Caki2 (cell line): ENCODE measurements at places on chromosomes 5 and 9. TPM values are rescaled to one million over a fixed set of nuclear protein-coding genes. Genes with fewer than 3 reads are reported as not detected.

DNA sequence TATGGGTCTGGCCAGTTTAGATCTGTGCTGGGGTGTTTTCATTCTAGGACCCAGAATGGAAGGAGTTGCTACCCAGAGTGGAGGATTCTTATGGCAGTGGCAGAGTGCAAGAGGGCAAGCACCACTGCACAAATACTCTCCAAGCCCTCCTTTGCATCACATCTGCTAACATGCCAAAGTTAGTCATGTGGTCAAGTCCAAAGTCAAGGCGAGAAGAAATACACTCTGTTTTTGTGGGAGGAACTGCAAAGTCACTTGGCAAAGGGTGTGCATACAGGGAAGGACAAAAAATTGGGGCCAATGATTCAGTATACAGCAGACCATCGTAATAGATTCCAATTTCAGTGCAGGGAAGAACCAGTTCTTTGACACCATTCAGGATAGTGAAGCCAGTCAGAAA, 43.9 kb upstream of the HMGCS1 start:
- DNase-seq = no peak

Gene ADGRV1
- 1.8 and 3.6 TPM in 2 replicates for total RNA-seq

Gene CNTNAP3
- total RNA-seq = 25.0 and 32.3 TPM in 2 replicates

DNA sequence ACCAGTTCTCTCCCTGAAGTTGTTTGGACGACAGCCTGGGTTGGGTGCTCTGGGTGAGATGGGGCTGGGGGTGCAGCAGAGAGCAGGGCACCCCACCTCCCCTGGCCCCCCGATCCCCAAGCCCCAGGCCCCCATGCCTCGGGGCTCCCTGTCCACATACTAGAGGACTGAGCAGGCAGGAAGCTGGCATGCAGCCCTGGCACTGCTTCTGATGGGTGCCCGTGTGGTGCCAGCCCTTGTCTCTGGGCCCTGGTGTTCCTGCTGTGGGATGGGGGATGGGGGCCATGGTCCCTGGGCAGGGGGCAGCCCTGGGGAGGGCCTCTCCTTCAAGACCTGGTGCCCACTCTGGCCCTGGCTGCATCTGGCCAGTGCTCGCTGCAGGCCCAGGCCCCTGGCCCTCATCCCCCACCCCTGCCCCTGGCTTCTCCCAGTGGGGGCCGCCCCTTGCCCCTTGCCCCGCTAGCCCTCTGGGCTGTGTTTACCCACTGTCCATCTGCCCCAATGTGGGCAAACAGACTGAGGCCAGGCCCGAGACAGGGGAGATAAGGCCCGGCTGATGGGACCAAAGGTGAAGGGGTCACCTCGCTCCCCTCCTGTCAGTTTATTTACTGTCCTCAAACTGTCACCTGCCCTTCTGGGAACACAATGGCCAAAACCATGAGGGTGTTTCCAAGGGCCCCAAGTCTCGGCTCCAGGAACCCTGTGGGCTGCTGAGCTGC, 67.3 kb upstream of the RXRA start:
- no peak for DNase-seq

GRCh38 chr9:137156567-137157375, 13.1 kb downstream of the LRRC26 start:
- DNase-seq = no peak

DNA sequence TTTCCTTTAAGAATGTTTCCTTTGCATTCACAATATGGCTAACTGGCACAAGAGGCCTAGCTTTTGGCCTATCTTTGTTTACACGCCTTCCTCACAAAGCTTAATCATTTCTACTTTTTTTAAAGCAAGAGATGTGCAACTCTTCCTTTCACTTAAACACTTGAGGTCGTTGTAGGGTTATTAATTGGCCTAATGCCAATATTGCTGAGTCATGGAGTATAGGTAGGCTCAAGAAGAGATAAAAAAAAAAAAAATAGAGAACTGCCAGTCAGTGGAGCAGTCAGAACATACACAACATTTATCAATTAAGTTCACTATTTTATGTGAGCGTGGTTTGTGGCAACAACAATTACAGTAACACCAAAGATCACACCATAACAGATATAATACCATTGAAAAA, 5.9 kb downstream of the FKBP15 start:
- peak; percentile 78 for DNase-seq

DNA sequence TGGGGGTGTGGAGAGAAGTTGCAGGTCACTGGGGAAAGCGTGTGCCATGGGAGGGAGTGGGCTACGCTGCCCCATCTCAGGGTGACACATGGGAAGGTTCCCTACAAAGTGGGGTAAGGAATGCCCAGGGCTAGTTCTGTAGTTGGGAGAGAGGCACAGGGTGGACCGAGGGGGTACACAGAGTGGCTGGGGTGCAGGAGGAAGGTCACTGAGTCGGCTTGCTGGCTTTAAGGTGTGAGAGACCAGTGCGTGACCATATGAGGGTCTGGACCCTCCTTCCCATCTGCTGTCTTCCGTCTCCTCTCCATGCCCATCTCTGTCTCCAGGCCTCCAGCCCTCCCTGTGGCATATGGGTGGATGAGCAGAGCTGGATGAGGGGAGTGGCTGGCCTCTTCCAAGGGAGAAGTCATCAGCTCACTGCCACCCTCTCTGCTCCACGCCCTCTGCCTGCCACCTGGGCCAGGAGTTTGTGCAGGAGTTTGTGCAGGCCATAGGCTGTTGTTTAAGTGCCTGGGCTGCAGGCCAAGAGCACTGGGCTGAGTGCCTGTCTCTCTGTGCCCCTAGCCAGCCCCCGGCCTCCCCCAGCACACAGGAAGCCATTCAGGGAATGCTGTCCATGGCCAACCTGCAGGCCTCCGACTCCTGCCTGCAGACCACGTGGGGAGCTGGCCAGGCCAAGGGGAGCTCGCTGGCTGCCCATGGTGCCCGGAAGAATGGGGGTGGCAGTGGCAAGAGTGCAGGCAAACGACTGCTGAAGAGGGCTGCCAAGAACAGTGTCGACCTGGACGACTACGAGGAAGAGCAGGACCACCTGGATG, 96.8 kb downstream of the PHF2 start:
- no peak for DNase-seq

DNA sequence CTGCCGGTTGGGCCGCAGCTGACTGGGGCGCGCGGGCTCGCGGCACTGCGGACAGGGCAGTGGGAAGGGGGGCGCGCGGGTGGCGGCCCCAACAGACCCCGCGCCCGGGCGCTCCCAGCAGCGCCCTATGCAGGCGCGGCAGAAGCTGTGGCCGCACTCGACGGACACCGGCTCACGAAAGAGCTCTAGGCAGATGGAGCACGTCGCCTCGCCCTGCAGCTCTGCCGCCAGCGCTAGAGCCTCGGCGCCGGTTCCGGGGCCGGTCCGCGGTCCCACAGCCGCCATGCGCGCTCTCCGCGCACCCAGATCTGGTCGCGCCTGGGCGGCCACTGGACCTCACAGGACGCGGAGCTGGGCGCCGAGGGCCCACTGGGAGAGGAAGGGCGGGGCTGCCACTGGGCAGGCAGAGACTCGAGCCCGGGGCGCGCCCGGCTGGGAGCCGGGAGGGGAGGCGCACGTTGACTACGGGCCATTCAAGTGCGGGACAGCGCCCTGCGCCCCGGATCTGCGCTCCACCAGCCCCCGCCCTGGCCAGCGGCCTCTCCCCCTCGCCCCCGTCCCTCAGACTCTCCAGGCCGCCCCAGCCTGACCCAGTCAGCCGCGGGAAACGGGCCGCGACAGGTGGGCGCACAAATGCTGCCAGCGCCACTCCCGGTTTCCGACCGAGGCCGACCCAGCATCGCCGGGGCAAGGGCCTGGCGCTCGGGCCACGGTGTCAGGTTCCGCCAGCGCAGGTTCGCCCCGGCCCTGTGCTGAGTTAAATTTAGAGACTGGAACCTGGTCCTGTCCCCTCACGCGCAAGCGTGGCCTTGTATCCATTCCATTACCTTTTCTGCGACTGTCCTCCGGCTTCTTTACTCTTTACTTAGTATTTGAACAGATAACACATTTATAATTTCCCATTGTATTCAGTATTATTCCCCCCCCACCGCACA, at the start of gene TRIM7:
TSS of gene TRIM7 (minus strand) at position 371 of the 935 bp plus-strand sequence. CDS start at position 285, 86 bp downstream.
- DNase-seq = peak; percentile 83

GRCh38 chr9:97811533-97812246, 41.3 kb upstream of the FOXE1 start:
- peak; percentile 67 for DNase-seq

DNA sequence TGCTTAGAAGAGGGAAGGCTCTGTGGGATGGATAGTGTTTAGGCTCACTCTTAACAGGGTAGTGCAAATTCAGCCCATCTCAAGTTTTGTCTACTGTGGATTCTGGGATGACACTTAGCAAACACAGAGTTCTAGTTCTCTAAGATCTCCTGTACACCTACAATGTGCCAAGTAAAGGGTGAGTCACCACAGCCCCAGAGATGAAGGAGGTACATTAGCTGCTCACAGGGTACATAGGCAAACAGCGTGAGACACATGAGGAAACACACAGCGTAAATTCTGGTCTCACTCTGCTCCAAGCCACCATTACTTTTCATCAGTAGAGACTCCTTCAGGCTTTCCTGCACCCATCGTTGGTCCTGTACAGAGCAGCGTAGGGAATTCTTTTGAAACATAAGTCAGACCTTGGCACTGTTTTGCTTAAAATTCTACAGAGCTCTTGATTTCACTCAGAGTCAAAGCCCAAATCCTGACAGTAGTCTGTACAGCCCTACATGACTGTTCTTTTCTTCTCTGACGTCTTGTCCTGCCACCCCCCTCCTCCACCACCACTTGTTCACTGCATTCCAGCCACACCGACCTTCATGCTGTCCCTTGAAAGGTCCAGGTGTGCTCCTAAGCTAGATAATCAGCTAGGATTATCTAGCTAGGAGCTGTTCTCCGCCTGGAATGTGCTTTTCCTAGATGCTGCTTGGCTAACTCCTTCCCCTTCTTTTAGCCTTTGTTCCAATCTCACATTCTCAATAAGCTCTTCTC, 8.7 kb downstream of the ASTN2 start:
- no peak for DNase-seq

Gene PCDHGA11
- not detected in 2 replicates for total RNA-seq

DNA sequence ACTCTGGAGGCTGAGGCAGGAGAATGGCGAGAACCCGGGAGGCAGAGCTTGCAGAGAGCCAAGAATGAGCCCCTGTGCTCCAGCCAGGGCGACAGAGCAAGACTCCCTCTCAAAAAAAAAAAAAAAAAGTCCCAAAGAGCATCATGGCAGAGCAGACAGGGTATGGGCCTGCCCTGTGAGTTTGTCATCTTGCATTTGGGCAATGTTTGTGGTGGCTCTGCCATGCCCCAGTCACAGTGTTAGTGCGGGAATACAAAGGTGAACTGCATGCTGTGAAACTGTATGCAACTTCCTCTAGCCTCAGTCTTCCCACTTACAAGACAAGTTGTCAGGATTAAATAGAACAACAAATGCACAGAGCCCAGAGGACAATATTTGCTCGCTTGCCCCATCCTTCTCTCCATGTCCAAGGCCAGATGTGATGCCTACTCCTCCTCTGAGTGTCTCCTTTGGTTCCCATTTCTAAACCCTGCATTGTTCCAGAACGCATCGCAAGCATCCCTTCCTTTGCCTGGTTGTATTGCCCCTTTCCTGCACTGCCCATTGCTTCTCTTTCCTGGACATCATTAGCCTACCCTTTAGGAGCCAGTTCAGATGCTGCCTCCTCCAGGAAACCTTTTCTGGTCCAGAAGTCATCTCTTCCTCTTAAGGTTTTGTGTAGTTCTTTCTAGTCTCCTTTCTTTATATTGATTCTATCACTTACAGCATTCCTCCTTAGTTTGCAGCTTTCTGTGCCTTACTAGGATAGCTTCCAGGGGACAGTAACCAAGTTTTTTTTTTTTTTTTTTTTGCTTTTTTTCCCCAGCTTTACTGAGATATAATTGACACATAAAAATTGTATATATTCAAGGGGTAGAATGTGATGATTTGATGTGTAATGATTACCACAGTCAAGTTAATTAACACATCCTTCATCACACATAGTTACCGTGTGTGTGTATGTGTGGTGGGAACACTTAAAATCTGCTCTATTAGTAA, 69.0 kb upstream of the TNFAIP8 start:
- peak; percentile 22 for DNase-seq

GRCh38 chr5:94522117-94522516, 96.3 kb downstream of the KIAA0825 start:
- DNase-seq = no peak

Gene IL13
- not detected in 2 replicates for total RNA-seq

GRCh38 chr5:171580502-171581265, 161.2 kb downstream of the FGF18 start:
- no peak for DNase-seq

- no peak for DNase-seq
Observed at GRCh38 chr5:179118338-179118737, 58.2 kb downstream of the ZNF354C start.

DNA sequence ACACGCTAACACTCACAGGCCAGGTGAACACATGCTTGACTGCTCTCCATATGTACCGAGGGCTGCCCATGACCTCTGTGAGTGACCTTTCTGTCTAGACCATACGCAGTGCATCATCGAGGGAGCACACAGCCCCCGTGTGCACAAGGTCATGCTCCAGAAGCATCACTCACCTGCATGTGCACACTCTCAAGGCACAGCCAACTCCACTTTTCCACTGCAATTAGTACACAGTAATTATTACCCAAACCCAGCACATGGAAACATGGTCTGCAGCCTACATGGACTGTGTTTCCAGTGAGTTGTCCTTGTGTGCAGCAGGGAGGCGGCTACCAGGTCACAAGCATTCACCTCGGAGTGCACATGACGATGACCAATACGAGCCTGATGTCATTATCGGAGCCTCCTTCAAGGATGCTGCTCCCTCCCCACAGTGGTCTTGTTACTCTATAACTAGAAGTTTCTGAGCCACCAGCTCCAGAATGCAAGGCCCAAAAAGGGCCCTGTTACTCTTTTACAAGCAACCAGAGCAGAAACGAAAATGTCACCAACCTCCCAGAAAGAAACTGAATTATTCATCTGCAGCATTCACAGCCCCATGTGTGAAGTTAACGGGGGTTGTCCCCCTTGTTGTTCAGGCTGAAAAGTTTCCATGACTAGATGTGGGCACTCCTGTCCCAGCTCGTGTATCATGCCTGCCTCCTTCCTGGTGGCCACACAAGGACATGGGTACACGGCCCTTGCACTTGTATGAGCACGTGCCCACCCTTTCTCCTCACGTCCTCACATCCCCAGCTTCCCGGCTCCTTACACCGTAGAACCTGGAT, 31.2 kb downstream of the SEMA4D start:
- peak; percentile 92 for DNase-seq

GRCh38 chr5:74239261-74239660, 401.3 kb downstream of the ENC1 start:
- no peak for DNase-seq

DNA sequence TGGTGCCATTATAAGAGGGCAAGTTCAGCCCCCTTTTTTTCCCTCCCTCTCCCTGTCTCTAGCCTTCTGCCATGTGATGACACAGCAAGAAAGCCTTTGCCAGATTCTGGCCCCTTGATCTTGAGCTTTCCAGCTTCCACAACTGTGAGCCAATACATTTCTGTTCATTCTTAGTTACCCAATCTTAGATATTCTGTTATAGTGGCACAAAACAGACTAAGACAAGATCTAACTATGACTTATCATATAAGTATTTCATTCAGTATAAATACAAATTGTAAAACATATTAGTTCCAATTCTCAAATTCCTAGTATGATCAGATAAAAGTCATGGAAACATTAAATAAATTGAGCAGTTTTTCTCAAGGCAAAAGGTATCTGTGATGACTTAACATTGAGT, 276.3 kb downstream of the COX7C start:
- no peak for DNase-seq
